Astrocyte of the spinal cord (primary cell): ENCODE measurements at places on chromosomes 12 and 14.
A peak's percentile ranks its signal among the peaks of the same experiment; 100 is the strongest.

DNA sequence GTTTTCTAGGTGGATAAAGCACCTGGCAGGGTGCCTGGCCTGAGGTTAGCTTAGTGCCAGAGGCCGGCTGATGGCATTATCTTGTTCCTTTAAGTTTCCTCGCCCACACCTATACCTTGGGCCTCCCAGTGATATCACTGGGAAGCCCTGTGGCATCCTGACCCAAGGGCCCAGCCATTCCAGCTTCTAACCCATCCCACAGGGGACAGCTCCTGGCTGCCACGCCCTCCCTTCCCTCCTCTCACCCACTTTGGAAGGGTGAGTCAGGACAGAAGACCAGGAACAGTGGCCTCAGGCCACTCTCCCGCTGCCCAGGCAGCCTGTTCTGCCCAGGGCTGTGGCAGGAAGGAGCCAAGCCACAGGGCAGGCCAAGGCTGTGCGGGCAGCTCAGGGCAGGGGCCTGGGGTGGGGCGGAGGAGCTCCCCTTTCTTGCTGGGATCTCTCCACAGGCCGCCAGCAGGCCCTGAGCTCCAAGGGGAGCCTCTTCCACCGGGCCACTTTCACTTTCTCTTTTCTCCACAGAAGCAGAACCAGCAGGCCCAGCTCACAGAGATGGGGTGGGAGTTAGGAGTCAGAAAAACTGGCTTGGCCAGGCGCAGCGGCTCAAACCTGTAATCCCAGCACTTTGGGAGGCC is 75.1 kb downstream of the IRF2BPL start:
- DNase-seq: peak; percentile 81

DNA sequence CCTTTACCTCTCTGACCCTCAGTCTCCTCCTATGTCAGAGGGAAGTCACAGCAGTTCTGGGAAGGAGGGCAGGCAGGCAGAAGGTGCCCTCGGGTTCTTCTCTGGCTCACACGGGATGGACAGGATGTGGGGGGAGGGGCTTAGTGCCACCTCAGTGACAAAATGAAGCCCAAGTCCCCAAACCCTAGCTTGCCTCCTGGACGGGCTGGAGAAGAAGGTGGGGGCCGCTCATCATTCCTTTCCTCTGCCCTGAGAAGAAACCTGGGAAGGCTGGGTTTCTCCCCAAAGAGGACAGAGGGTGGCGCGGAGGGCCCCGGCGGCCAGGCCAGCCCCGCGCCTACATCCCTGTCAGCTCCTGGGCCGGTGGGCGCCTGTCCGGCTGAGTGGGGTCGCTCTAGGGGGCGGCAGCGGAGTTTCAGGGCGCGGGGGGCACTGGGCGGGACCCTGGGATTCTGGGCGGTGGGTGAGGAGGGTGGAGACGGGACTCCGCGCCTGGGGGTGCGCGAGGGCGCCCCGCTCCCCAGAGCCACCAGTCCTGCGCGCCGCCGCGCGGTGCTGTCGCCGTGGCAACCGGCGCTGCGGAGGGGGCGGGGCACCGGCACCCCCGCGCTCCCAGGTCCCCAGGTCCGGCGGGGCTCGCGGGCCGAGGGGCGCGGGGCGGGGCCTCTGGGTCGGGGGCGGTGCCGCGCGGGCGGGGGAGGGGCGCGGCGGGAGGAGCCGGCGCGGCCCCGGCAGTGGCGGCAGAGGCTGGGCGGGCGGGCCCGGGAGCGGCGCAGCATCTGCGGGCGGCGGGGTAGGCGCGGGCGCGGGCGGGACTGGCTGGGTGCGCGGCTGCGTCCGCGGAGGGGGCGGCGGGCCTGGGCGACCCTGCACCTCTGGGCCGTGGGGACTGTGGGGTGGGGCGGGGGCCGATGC is at the start of gene TMEM121:
Gene TMEM121 (plus strand): TSS at position 723 of the 915 bp plus-strand sequence. CDS start 2,252 bp downstream, outside the sequence.
- DNase-seq: no peak

- no peak for DNase-seq
Observed at GRCh38 chr14:105241641-105242040, 6.7 kb upstream of the BTBD6 start.

DNA sequence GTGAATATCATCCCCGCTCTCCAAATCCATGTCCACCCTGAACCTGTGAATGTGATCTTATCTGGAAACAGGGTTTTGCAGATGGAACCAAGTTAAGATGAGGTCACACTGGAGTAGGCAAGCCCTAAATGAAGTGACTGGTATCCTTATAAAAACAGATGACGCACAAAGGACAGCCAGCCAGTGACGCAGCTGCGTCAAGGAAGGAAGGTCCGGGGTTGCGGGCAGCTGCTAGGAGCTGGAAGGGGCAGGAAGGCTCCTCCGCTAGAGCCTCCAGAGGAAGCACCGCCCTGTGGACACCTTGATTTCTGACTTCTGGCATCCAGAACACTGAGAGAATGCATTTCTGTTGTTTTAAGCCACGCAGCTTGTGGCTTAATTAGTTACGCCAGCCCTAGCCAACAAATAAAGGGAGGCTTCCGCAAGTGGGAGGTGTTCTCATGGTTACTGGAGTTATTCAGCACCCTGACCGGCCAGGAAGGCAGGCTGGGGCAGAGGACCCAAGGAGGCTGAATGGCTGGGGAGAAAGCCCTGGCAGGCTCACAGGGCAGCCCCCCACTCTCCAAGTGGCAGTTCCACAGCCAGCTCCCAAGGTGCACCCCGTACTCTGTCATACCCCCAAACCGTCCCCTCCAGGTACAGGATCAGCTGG is 127.6 kb upstream of the NCOR2 start:
- peak; percentile 97 for DNase-seq

DNA sequence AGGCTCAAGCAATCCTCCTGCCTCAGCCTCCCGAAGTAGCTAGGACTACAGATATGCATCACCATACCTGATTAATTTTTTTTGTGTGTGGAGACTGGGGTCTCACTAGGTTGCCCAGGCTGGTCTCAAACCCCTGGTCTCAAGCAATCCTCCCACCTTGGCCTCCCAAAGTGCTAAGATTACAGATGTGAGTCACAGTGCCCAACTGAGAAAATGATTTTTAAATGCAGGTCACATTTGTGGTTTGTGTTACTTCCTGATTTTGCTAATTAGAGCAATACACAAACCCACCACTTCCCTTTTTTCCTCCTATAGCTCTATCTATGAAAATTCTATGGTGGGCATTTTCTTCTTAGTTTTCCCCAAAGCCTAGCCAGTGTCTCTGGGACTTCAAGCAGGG is 45.5 kb upstream of the TMEM263 start:
- no peak for DNase-seq

DNA sequence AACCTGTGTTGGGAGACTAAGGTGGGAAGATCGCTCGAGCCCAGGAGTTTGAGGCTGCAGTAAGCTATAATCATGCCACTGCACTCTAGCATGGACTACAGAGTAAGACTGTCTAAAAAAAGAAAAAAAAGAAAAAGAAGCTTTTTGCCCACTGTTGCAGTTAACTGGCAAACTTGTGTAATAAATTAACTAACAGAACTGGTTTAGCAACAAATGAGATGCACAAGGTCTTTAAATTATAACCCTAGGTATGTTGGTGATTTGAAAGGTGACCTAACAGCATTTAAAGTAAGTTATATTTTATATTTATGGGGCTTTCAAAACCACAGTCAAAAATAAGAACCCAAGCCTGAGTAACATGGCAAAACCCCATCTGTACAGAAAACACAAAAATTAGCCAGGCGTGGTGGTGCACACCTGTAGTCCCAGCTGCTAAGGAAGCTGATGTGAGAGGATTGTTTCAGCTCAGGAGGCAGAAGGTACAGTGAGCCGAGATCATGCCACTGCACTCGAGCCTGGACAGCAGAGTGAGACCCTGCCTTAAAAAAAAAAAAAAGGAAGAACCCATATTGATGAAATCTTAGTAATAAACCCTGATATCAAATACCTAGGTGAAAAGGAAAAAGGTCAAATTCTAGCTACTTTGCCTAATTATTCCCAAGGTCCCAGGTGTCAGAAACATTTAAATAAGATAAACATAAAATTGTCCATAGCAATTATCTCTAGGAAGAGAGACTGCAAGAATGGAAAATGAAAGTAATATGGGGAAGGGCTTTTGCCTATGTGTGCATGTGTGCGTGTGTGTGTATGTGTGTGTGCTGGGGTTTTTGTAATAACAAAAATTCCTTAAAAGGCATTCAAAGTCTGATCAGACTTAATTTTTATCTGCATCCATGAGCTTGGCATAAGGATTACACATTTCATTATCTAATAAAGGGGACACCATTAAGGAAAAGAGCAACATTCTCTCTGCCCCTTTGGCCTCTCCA is 15.4 kb downstream of the SYNE2 start:
- peak; percentile 25 for DNase-seq

DNA sequence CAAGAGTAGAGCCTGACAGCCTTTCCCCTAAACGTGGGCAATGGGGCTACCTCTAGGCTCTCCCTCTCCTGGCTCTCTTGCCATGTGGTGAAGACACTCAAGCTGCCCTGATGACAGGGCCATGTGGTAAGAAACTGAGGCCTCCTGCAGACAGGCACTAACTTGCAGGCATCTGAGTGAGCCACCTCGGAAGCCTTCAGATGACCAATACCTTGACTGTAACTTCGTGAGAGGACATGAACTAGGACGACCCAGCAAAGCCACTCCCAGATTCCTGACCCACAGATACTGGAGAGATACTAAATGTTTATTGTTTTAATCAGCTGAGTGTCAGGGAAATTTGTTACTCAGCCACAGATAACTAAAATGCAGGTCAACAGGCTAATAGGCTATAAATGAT is 96.4 kb downstream of the EFCAB11 start:
- no peak for DNase-seq

GRCh38 chr12:89829434-89829975 is 120.9 kb upstream of the ATP2B1 start:
- no peak for DNase-seq

DNA sequence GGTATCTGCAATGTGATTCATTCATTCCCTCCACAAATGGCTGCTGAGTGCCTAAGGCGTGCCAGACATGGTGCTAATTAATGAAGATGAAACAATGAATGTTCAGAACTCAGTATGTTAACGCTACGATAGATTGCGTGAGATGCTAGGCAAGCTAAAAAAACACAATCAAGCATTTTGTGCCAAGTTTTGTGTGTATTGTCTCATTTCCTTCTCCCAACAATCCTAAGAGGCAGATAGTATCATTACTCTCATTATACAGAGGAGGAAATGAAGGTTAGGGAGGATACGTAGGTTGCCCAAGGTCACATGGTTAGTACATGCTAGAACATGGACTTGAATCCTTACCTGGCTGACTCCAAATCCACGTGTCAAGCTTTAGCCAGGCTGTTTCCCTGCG is 264.4 kb downstream of the EFCAB11 start:
- no peak for DNase-seq

GRCh38 chr12:1013618-1014489 is 22.8 kb downstream of the ERC1 start:
- DNase-seq: peak; percentile 84
